DMS79 treated with DMSO at 0.1 percent for 48 hours (cell line): ENCODE measurements at places on chromosomes 2 and 18.

- peak; percentile 80 for DNase-seq
Measured at GRCh38 chr2:112048887-112049286, 6.2 kb upstream of the TMEM87B start.

DNA sequence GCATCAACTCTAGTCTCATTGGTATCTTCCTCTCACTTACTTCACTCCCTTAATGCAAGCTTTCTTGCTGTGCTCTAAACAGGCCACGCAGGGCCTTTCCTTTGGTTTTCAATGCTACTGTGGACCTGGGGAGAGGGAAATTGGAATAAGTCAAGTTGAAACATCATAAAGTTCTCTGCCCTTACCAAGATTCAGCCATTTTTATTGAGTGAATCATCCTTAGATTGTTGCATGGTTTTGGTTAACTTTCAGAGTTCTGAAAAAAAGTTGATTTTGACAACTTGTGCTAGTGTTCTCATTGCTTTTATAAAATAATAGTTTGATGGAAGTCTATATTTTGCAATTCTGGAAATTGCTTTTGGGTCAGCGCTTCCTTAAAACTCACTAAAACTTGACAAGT, 852.8 kb upstream of the ACVR2A start:
- no peak for DNase-seq

DNA sequence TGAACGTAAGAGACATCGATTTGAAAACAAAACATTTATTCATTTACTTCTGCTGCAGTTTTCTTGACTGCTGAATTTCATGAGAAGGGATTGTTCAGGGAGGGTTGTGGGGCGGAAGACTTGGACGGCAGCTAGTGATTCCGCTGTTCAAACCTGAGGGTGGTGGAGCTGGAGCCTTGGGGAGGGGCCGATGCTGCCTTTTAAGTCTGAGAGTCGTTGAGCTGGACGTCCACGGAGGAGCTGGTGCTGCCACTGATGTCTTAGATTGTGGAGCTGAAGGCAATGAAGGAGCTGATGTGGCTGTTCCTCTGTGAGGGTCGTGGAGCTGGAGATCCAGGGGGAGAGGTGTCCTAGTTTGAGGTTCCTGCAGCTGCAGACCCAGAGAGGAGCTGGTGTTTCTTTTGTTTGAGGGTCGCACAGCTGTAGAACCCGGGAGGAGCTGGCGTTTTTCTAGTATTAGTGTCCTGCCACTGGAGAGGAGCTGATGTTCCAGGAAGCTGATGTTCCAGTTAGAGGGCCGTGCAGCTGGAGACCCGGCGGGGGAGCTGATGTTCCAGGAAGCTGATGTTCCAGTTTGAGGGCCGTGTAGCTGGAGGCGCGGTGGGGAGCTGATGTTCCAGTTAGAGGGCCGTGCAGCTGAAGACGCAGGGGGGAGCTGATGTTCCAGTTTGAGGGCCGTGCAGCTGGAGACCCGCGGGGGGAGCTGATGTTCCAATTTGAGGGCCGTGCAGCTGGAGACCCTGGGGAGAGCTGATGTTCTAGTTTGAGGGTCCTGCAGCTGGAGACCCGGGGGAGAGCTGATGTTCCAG, 150.9 kb downstream of the RTP5 start:
- no peak for DNase-seq

DNA sequence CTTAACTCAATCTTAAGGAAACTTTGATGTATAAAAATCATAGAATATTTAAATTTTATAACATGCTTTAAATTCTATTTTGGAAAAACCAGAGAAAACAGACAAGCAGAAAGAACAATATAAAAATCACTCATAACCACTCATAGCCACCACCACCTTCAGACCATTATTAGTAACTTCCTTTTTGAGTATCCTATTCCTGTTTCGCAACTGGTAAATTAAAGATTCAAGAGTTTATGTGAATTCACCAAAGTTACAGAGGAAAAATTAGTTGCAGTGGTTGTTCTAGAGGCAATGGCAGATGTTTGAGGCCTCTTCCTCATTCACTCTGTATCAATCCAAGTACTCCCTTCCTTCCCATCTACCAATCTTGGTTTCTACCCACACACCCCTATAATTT, 49.3 kb upstream of the PROKR1 start:
- no peak for DNase-seq

- no peak for DNase-seq
Measured at GRCh38 chr2:154709215-154709614, 10.7 kb downstream of the KCNJ3 start.

- DNase-seq = peak; percentile 39
Measured at GRCh38 chr2:215619022-215619958, 183.4 kb upstream of the FN1 start.

DNA sequence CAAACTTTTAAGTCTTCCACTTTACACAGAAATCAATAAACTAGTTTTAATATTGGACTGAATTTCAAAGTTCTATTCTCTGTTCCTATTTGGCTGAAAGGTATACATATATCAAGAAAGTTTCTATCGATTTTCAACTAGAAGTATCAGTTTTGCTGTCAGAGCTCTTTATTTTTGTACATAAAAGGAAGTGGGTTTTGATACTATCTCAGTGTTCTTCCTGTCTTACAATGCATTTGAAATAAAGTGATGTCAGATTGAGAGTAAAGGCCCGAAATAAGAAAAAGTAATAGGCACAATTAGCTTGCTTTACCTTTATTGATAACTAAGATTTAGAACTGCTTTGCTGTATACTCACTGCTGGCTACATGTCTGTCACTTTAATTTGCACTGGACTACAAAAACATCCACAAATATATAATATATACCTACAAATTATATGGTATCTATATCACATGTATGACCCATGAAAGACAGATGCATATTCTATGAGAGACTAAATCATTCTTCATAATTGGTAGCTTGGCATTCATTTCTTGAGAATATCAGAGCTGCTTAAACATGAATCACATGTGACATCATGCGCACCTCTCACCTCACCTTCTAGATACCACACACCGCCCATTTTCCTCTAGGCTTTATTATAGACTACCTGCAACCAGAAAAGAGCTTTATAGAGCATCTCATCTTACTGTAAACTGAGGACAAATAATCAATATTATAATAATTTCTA, 83.6 kb downstream of the ASXL2 start:
- no peak for DNase-seq

GRCh38 chr2:11865378-11865777, 118.9 kb downstream of the LPIN1 start:
- no peak for DNase-seq

- DNase-seq = no peak
Measured at GRCh38 chr18:24386681-24387080, 10.9 kb downstream of the OSBPL1A start.

- DNase-seq = no peak
Measured at GRCh38 chr2:24073816-24074215, 2.3 kb downstream of the SF3B6 start.

GRCh38 chr18:39344487-39344886, 1778.9 kb upstream of the CELF4 start:
- DNase-seq = no peak

DNA sequence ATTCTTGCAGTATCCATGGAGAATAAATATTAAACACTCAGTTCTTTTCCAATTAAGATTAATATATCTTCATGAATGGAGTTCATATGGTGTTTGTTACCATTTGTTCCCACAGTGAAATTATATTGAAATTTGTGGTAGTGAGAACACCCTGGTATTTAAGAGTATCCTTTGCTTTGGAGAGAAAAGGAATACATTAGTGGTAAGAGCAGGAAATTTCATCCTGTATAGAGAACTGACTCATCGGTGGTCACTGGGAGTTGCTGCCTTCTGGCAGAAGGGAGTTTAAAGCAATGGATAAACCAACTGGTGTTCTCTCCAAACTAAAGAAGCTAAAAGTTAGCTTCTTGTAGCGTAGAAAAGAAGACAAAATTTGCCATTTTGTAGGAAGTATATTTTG, 107.3 kb downstream of the MYO1B start:
- no peak for DNase-seq

DNA sequence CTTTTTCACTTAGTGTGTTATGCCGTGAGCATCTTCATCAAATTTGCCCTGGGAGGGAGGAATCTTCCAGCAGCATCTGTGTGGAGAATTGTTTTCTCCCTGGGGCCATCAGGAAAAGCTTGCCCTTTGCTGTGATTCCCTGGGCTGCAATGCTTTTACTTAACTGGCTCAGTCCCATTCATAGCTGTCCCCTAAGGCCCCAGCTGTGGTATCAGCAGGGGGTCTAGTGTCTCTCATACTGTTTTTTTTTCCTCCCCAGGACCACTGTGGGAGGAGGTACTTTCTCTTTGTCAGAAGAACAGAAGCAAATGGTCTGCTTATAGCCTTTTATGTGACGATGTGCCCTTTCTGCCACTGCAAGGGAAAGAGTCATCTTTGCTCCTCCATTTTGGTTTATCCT, 176.8 kb upstream of the CELF4 start:
- no peak for DNase-seq

DNA sequence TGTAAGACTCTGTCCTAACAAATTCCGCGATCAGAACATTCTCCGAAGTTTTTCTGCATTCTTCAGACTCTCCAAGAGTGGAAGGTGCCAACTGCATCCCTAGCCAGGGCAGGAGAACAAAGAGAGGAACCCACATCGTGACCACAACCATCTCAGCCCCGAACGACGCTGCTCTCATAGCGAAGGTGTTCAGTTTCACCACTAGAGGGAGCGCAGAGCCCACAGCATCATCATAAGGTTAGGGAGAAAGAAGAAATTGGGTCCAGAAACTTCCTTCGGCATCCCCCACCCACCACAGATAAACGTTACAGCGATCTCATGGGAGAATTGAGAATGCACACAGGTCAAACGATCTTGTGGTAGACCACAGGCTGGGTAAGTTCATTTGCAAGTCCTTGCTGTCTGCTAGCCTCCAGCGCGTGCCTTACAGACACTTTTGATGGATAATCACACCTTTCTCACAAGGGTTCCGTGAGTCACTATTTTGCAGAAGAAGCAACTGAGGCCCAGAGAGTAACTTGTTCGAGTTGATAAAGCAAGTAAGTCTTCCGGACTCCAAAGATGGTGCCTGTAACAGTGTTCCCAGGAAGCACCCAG, 53.7 kb upstream of the ARL4C start:
- DNase-seq = peak; percentile 80

GRCh38 chr2:189379731-189380261, 61.5 kb upstream of the WDR75 start:
- DNase-seq = no peak
